Nephron progenitor cell (in vitro differentiated cells): ENCODE measurements at places on chromosomes 4 and X.

DNA sequence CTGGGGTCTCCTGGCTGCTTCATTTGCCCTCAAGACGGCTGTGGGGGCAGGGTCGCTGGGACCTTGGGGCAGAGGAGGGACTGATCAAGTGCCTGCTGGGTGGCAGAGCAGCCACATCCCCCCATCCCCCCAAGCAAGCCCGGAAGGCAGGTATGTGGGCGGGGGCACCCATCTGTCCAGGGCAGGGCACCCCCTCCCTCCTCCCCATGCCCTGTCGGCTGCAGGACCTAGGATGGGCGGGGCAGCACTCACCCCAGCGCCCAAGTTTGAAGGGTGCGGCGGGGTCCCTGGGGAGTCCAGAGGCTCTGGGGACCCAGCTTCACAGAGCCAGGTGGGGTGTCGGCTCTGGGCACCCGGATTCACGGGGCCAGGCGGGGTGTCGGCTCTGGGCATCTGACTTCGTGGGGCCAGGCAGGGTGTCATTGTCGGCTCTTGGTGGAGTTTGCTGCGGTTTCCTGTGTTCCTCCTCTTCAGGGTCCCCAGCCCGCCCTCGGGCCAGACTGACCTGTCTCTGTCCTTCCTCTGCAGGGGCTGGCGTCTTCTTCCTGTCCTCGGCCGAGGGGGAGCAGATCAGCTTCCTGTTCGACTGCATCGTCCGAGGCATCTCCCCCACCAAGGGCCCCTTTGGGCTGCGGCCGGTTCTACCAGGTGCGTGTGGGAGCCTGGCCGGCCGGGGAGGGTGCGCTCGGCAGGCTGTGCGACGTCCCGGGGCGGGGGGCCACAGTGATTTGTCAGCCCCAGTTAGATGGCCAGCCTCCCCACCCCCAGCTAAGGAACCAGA lies 22.1 kb downstream of the DOK7 start:
- no peak for DNase-seq

- DNase-seq, result no peak
Observed at GRCh38 chr4:87738483-87738882, 60.9 kb upstream of the IBSP start.

DNA sequence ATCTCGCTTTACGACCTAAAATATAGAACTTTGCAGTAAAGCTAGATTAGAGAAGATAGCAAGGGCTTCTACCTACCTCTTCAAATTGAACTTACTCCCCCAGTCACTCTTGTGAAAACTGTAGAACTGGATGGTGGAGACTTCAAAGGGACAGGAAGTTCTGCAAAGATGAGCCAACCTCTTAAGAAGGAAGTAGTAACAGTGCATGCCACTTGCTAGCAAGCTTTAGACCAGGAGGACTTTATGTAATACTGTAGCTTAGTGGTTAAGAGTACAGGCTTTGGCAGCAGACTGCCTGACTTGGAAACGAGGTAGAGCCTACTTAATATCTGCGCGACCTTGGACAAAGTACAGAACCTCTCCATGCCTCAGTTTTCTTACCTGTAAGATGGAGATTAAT lies 27.5 kb upstream of the VBP1 start:
- no peak for DNase-seq

DNA sequence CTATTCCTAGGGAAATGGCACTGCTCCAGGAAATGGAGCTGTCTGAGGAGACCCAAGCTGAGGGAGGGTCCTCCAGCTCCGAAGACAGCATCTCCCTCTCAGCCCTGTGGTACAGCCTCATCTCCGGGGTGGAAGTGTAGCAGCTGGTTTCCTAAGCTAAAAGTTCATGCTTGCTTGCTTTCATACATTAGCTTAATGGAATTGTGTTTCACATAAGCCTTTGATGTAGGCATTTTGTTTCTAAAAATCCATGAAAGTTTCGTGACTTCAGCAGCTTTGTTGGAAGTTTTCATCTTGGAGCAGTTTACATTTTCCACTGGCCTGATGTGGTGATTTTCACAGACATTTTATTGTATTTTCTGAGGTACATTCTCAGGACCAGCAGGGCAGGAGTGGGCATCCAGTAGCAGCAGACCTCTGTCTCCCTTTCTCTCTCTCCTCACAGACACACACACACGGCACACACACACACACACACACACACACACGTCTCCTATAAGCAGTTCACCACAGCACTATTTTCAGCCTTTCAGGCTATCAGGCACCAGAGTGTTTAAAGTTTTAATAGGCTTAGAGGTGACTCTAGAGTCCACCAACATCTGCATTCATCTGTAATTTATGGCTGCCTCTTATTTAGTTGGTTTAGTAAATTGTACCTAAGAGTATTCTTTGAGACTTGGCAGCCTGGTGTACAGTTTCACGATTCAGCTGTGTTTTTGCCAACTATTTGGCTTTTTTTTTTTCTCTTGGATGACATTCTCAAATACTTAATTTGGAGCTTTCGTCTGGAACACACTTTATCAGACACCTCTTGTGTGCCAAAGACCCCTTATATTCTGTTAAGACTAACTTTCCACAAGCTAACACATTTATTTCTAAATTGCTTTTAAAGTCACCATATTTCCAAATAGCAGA lies 225.8 kb upstream of the SFRP2 start:
- no peak for DNase-seq

DNA sequence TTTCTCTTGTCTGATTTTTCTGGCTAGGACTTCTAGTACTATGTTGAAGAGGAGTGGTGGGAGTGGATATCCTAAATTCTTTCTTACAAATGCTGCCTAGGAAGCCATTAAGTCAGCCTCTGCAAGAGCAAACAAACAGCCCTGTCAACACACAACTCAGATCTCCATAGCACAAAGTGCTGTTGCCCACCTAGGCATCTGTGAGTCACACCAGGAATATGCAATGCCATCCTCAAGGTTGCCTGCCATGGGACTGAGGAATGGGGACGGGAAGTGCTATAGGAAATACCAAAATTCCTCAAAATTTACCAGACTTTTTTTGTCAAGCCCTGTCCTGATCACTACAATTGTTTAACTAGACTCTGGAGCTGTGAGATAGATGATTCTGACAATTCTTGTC lies 466.9 kb downstream of the FSTL5 start:
- no peak for DNase-seq

- DNase-seq, result no peak
Observed at GRCh38 chrX:132737743-132738142, 220.7 kb downstream of the HS6ST2 start.

GRCh38 chrX:115966920-115967319 lies 203.6 kb upstream of the AGTR2 start:
- DNase-seq, result no peak

DNA sequence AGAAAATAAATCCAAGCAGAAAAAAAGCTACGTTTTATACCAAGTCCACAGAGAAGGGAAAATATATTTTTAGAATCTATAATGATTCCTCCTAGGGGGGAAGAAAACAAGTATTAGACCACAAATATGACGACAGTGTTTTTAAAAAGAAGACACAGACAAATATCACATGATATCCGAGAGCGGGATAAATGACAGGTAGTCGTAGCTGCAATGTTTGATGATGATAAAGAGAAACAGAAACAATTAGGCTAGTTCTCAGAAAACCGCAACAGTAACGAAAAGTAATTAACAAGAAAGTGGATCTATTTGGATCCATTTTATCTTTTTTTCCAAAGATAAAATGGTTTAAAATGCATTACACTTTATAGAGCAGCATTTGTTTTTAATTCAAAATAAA lies 918 bp downstream of the HAUS3 start:
- DNase-seq, result no peak

- peak; percentile 74 for DNase-seq
Observed at GRCh38 chr4:25862411-25863346, at the start of gene SEL1L3. Gene SEL1L3, minus strand, starts transcription at chr4:25862988. Its CDS starts 152 bp downstream, at chr4:25862836.

DNA sequence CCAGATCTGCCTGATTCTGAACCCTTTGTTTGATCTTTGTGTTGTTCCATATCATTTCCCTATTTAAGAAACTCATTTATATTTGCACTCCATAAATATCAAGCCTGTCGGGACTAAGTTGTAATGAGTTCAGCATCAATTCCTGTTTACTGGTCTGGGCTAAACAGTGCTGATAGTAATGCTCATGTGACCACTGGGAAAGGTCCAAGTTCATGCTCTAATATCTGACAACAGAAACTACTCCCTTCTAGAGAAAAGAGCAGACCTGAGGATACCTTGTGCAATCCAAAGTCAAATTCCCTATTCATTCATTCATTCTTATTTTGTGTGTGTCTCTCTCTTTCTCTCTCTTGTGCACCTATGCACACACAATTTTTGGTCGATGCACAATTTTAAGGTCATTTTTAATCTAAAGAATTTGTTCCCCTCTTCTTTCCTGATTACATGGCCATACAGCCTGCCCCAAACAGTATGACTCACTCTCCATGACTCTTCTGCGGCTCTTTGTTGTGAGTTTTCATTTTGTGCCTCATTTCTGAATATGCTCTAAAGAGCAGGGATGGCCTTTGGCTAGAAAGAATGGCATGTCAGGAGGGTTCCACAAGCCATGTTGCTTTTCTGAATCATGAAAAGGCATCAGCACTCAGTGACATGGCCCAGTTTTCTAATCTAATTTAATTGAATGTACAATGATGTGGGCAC lies 664.3 kb downstream of the RPA4 start:
- DNase-seq, result no peak

GRCh38 chr4:185718578-185719499 lies 93.2 kb downstream of the SORBS2 start:
- no peak for DNase-seq

- no peak for DNase-seq
Observed at GRCh38 chr4:17562157-17562556, 14.8 kb upstream of the LAP3 start.

DNA sequence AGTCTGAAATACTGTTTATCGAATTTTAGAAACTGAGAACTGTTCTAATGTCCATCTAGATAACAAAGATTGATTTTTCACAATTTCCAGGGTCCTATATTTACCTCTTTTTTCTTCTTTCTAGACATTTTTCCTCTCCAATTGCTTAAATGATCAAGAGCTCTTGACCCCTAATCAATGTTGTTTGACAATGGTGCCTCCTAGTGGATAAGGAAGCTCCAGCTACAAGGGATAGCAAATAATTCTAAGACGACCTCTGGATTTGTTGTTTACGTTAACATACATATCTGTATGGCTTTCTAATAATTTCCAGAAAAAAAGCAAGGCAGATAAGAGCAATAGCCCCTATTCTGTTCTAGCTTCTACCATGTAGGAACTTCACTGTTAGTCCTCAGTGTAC lies 35.8 kb downstream of the GPR82 start:
- DNase-seq, result no peak

DNA sequence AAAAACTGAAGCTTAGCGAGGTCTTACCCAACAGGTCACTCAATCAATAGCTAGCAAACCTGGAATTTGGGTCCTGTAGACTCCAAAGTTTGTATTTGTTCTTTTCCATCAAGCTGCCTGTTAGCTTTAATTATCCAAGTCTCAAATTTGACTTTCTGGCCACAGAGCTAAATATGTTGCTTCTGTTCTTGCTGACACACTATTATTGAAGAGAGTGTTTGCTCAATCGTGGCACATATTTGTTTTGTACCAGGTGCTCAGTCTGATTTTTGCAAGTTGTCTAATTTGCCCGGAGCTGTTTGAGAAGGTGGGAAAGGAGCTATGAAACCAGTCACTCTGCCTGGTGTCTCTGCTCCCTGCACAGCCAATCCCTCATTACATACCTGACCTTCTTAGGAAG lies 41.7 kb upstream of the FRMD7 start:
- no peak for DNase-seq

- no peak for DNase-seq
Observed at GRCh38 chrX:49059681-49060085, 884 bp downstream of the CCDC120 start.

DNA sequence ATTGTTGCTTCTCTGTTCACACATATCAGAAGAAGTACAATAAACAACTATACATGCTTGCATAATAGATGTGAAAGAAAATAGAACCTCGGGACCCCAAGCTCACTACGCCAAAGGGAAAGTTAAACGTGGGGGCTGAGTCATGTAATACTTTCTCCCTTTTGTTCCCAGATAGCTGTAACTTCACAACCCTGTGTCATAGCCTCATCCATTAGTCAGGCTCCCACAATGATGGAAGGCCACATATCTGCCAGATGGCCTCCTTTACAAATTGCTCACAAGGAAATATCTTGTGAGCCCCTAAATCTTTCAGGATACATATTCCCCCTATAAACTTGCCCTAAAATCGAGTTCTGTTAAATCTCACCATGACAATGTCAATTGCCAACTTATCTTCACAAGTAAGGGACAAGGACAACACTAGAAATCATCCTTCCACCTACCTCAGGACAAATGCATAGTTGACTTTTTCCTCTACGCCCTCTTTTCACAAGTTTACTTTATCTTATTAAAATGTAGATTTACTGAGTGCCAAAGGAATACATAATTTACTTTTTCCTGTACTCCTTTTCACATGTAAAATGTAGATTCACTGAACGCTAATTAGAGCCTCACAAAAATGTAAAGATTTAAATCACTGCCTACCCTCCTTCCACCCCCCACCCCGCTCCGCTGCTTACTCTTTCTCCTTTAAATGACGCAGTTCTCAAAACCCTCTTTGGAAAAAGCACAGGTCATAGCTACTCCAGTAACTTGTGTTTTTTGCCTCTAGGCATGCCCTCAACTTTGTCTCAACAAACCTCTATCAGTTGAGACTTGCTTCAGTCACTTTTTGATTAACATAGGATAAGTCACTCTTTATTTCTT lies 477.1 kb downstream of the DTHD1 start:
- no peak for DNase-seq

- DNase-seq, result no peak
Observed at GRCh38 chrX:9988762-9989161, 21.6 kb downstream of the CLDN34 start.

- DNase-seq, result no peak
Observed at GRCh38 chr4:5424901-5425300, 283.5 kb downstream of the EVC2 start.

DNA sequence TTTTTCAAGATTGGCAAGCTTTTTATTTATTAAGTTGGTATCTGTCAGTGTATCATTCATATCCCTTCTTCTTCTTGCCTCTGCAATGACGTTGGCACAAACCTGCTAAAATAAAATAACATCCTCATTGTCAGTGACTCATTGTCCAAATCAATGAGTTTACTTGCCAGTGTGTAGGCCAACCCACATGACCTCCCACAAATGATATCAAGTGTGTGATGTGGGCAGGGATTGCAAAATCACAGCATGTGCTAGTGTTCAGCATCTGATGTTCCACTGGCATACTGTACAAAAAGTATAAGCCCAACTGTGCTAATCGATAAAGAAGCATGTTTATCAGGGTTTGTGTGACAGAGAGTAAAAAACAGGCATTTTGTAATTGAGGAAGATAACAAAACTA lies 25.5 kb downstream of the GPAT3 start:
- no peak for DNase-seq

DNA sequence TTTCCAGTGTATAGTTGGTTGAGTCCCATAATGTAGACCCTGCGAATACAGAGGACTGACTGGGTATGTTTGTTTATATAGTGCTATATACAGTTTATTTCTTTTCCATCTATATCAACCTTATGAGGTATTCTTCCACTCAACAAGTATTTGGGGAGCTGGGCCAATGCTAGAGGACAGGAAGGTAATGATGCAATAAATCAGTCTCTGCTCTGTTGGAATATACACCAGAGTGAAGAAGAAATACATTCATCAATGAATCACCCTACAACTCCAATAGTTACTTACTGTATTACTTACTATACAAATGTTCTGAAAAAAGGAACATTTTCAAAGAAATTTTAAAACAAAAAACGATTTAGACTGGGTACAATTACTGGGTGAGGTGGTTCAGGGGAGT lies 2.1 kb upstream of the ARSJ start:
- DNase-seq, result no peak

- DNase-seq, result no peak
Observed at GRCh38 chr4:13262816-13263215, 221.3 kb downstream of the RAB28 start.
